ENCODE measurements at places on chromosomes 16 and 17. TPM values are rescaled to one million over a fixed set of nuclear protein-coding genes. Genes with fewer than 3 reads are reported as not detected.
A peak's percentile ranks its signal among the peaks of the same experiment; 100 is the strongest.

The NUPR1 gene
- 54.8 TPM for total RNA-seq

The CMTM2 gene
- total RNA-seq = not detected

The TCAP gene
- total RNA-seq = not detected

The KRT222 gene
- not detected for total RNA-seq

The CCL7 gene
- 4.9 TPM for total RNA-seq

The APPBP2 gene
- total RNA-seq = 30.6 TPM

- no peak overlapping the region for H3K4me3 ChIP-seq
- no peak overlapping the region for H3K27ac ChIP-seq
- no peaks in the 10 kb centered on the region for H3K36me3 ChIP-seq
- no peak for DNase-seq
Observed at GRCh38 chr17:55117164-55117563, 147.6 kb upstream of the HLF start.

GRCh38 chr16:3623642-3624041, 12.2 kb upstream of the SLX4 start:
- H3K27ac ChIP-seq = no peak overlapping the region
- no peaks in the 10 kb centered on the region for H3K36me3 ChIP-seq
- no peak overlapping the region for H3K4me3 ChIP-seq
- H3K27me3 ChIP-seq = no peaks in the 10 kb centered on the region
- DNase-seq = no peak

- H3K27me3 ChIP-seq = no peaks in the 10 kb centered on the region
- no peaks in the 10 kb centered on the region for H3K4me1 ChIP-seq
- no peak for DNase-seq
- no peak overlapping the region for H3K4me3 ChIP-seq
- H3K36me3 ChIP-seq = no peaks in the 10 kb centered on the region
- H3K27ac ChIP-seq = no peak overlapping the region
Observed at GRCh38 chr17:63489291-63489690, 12.4 kb downstream of the ACE start.

GRCh38 chr16:6206080-6206479, 1108.5 kb upstream of the EEF2KMT start:
- no peaks in the 10 kb centered on the region for H3K27me3 ChIP-seq
- no peaks in the 10 kb centered on the region for H3K4me1 ChIP-seq
- no peak overlapping the region for H3K4me3 ChIP-seq
- DNase-seq = no peak
- no peak overlapping the region for H3K27ac ChIP-seq
- no peaks in the 10 kb centered on the region for H3K36me3 ChIP-seq

DNA sequence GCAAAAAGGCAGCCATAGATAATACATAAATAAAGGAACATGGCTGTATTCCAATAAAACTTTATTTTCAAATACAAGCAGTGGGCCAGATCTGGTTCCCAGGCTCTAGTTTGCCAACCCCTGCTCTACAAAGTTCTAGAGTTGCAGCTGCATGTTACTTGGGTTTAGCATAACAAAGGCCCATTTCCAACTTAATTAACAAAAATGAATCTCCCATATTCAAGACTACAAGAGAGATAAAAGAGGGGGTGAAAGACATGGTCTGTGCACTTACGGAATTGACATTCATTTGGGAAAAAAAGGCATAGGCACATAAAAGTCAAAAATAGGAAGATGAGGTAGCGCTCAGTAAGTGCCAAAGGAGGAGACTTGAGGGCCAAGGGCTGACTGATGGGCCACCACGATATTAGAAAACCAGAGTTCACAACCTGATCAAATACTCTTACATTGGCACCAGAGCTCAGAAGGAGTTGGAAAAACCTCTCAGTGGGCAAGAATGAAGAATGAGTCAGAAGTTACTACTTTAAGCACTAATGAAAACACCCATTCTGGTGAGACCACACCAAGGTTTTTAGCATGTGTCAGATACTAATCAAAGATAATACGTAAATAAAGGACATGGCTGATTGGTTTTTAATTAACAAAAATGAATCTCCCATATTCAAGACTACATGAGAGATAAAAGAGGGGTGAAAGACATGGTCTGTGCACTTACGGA, 164.0 kb downstream of the VPS53 start:
- H3K36me3 ChIP-seq = 0 out of 2 replicates have a peak, but pooled peaks cover 13% of the 10 kb centered on the region
- H3K4me1 ChIP-seq = peaks cover 40% of the 10 kb centered on the region
- DNase-seq = peak; percentile 80
- H3K27ac ChIP-seq = peak overlapping the region; percentile 71

DNA sequence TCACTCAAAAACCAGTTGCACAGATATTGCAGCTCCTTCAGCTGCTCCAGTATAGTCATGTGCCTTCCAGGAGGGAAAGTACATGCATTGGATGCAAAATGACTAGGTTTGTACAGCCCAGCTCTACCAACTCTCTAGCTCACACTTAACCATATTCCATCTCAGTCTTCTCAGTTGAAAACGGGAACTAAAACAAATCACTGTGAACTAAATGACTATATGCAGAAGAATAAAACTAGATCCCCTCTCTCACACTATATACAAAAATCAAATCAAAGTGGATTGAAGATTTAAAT, 24.9 kb downstream of the DCUN1D3 start:
- no peak overlapping the region for H3K27ac ChIP-seq
- no peaks in the 10 kb centered on the region for H3K27me3 ChIP-seq
- H3K4me1 ChIP-seq = peaks cover 36% of the 10 kb centered on the region
- DNase-seq = no peak

DNA sequence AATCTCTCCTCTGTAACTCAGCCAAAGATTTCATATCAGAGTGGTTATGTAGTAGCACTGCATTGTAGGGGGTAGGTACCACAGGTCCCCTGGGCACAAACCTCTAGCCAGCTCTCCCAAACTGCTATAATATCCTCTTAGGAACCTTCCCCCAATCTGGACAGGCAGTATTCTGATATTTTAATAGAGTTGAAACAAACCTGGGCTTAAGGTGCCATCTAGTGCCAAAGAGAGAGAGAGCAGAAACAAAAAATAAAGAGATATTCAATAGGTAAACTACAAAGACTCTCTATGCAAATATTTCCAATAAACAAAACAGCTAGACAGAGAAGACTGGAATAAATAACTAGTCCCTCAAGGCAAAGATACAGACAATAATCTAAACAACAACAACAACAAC, 1070.0 kb downstream of the CDH11 start:
- H3K27ac ChIP-seq = no peak overlapping the region
- no peaks in the 10 kb centered on the region for H3K27me3 ChIP-seq
- DNase-seq = peak; percentile 33
- H3K4me1 ChIP-seq = no peaks in the 10 kb centered on the region

GRCh38 chr17:43620581-43620980, 41.1 kb downstream of the MEOX1 start:
- H3K27ac ChIP-seq = no peak overlapping the region
- H3K4me1 ChIP-seq = no peaks in the 10 kb centered on the region
- 0 out of 2 replicates have a peak, but pooled peaks cover 7% of the 10 kb centered on the region for H3K27me3 ChIP-seq
- H3K36me3 ChIP-seq = no peaks in the 10 kb centered on the region
- no peak for DNase-seq

Data from GM23248 (cell line).